Activated effector memory CD4-positive, alpha-beta T cell treated with Interleukin-2 at 50 U/mL for 16 hours (primary cell): ENCODE measurements at places on chromosomes 4 and X.

DNA sequence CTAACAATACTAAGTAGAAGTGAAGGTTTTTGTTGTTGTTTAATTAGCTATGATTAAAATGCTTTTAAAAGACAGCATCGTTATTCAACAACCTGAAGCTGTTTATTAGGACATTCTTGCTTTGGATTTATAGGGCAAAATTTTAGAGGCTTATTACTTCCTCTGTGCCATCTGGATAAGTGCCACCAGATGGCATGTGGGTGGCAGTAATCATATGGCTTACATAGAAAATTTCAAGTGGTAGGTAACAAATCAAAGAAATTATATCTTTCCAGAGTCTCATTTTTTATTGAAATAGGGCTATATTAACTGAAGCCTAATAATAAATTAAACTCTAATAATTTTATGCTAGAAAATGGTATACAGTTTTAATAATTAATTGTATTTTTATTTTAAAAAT is 83.3 kb upstream of the HTR2C start:
- DNase-seq = no peak

DNA sequence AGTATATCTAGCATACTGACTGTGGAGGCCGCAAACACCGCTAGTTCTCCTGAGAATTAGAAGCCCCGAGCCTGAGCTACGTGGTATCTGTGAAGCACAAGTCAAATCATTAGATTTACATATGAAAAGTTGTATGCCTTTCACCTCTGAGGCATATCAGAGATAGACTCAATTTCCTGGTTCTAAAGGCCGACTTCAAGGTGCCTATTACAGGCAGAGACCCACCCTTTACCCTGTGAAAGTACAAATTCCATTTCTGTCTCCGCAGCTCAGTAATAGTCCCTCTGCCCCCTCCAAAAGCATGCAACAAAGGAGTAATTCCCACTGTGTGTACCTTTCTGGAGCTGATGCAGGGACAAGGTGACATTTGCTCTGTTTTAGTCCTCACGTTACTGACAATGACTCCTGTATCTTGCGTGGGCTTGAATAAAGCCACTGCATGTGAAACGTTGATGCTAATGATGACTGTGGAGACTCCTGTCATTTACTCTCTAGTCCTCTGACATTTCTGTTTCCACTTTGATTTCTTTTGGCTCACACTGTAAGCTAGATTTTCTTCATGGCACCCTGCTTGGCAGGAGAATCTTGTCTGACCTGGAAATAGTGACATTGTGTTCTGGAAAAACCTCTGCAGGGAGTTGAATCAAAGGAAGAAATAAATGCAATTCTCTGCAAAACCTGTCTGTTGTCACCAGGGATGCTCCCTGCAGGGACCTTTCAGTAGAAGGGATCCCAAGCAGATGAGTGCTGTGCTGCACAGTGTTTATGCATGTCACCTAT is 273.2 kb upstream of the EMCN start:
- DNase-seq = no peak

- DNase-seq = no peak
Observed at GRCh38 chr4:1472911-1473518, 66.8 kb upstream of the NKX1-1 start.

DNA sequence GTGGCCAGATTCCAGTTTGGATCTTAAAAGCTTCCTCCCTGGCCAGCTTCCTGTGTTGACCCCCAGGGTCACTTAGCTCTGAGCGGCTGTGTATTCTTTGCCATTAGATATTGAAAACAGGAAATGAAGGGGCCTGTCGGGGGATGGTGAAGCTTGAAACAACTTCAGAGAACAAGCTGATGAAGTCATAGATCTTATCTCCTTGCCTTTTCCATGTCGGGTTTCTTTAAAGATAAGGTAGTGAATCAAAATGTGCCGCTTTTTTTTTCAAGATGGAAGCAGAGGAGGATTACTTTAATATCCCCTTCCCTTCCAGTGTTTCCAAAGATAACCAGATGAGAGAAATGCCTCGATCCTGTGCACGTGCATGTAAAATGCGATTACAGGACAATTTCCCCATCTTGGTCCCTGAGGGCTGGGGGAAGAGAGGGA is 508.5 kb downstream of the MID1IP1 start:
- DNase-seq = peak; percentile 16

DNA sequence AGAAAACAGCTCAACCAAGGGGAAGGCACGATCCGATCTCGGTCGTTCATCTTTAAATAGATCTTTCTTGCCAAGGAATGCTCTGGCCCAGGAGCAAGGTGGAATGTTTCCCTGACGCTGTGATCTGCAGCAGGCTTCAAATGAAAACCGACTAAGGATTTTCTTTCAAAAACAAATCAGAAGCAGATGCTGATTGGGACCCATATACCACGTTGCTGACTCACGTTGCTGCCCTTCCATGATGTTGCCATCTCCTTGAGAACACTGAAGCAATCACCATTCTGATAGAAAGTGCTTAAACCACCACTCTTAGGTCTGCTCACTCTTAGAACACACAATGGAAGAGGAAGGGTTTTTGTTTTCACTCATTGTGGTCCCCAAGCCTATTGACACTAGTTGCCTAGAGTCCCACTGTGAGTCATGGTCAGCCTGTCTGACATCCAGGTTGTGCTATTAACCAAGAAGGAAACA is 26.1 kb downstream of the LAMTOR3 start:
- DNase-seq = no peak

- no peak for DNase-seq
Observed at GRCh38 chr4:169765835-169766234, 8.1 kb upstream of the HPF1 start.

DNA sequence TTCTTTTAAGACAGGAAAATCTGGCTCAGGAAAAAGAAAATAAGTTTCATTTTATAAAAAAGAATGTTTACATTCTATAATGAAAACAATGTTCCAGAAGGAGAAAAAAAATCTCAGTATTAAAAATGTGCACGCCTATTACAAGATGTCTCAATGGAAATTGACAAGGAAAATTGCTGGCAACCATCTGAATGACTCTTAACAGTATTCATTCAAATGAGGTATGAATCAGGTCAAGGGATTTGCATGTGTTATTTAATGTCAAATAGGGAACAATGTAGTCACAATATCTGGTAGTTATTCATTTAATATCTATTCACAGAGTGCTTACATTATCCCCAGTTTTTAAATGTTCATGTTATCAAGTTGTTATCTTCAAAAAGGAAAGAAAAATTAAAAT is 208.4 kb upstream of the TRAM1L1 start:
- DNase-seq = no peak

- DNase-seq = no peak
Observed at GRCh38 chr4:21946858-21947257, 1.7 kb downstream of the KCNIP4 start.

DNA sequence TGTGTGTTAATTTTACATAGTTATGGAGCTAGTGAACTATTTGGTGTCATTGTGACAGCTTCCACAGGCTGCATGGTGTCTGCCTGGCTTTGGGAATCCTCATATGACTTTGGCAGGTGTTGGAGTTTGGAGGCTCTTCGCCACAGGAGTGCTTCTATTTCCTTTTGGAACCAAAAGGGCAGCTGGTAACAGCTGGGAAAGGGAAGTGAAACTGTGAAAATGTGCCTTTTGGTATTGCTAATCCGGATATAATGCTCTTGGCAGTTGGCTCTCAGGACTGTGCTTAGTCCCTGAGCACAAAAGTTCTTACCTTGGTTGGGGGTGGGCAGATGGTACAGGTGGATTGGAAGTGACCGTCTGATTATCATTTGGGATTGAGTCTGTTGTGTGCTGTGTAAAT is 18.1 kb downstream of the OFD1 start:
- DNase-seq = no peak

DNA sequence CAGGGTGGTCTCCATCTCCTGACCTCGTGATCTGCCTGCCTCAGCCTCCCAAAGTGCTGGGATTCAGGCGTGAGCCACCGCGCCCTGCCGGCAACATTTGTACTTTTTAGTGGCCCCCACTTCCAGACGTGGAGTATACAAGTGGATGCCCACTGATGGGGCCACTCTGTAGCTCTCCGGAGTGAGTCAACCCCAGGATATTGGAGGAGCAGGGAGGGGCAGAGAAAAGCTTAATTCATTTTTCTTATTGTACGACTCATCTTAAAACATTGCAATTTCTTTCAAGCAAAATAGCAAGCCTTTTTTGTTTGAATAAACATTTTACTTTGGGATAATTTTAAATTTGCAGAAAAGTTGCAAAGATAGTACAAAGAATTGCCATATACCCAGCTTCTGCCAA is 34.6 kb downstream of the FAM9C start:
- DNase-seq = no peak

DNA sequence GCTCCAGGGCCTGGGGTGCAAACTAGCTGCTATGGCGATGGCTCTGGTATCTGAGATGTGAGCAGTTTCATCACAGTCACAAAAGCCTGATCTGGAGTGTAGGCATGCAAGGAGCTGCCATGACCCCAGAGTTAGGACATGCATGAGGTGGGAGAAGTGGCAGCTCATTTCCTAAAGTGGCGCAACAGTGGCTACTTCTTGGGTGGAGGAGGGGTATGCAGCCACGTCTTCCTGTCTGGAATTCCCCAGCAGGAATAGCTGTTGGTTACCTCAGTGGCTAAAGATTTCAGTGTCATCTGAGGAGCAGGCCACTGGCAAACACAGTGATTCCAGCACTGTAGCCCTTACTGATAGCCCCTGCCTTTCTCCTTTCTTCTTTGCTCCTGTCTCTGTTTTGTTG is 1382.5 kb downstream of the C4orf33 start:
- no peak for DNase-seq

DNA sequence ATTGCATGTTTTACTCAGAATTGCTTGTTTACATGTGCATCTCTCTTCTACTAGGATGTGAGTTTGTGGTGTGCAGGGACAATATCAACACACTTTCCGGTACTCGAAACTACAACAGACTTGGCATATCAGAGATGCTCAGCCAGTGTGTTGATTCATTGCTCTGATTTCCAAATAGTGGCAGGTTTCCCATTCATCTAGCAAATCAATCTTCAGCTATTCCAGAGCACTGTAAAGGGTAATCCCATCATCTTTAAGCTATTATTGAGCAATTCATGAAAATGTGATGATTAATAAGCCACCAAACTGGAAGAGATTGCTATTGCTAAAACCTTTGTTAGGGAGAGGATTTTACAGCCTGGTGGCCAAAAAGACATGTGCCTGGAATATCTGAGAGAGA is 574.2 kb upstream of the CPEB2 start:
- no peak for DNase-seq

DNA sequence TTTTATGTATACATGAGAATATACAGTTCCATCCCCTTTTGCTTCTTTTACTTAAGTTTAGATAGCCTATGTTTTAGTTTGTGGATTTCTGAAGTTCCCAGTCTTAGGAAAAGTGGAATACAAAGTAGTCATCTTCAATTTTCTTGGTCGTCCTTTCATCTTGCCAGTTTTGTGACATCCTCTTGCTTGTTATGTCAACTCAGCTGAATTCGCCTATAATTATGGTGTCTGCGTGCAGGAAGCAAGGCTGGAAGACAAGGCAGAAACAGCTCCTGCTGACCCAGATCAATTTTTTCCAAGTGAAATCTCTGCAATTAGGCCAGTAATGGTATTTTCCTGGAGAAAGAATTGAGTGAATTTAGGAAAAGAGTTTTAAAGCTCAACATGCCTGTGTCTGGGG is 28.1 kb upstream of the NYX start:
- no peak for DNase-seq

DNA sequence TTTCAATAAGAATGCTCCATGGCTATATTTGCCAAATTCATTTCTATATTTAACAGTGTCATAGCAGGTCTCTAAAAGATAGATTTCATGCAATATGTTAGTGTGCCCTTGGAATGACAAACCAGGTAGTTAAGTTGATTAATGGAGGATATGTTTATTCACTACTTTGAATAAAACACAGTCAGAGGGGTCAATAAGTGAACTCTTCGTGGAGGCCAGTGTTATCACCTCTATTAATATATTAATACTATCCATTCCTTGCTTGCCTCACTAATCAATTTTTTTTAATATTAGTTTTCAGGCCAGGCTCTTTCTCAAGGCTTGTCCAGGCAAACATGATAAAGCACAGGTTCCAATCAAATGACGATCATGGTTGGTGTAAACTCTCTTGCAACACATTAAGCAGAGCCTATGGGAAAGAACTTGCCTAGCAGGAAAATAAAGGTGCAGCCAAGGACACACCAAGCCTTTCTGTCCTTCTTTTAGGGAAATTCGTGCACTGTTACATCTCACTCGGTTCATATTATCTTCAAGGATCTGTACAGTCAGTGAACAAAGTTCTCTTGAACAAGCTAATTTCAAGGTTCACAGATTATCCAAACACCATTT is 144.7 kb downstream of the DCK start:
- DNase-seq = no peak

DNA sequence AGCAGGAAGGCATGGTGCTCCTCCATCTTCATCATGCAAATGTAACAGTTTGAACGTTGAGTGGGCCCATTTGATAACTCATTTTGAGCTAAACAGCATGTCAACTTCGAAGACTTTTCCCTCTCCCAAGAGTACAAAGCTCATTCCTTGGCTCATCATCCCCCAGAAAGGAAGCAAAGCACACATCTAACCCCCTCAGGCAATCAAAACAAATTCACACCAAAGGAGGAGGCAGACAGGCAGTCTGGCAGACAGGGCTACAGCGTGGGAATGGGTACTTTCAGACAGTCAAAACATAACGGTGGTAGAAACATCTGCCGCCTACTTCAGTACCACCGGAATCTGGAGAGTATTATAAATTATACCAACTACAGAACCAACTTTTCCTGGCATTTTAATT is 81.7 kb downstream of the PCDH19 start:
- DNase-seq = no peak

DNA sequence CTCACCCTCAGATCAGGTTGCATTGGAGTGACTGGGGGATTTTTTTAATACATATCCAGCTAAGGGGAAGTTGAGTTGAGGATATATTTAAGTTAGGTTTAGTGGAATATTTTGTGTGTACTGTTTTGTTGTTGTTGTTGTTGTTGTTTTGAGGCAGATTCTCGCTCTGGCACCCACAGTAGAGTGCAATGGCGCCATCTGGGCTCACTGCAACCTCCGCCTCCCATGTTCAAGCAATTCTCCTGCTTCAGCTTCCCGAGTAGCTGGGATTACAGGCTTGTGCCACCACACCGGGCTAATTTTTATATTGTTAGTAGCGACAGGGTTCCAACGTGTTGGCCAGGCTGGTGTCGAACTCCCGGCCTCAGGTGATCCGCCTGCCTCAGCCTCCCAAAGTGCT is 38.6 kb upstream of the ATP6AP2 start:
- no peak for DNase-seq

DNA sequence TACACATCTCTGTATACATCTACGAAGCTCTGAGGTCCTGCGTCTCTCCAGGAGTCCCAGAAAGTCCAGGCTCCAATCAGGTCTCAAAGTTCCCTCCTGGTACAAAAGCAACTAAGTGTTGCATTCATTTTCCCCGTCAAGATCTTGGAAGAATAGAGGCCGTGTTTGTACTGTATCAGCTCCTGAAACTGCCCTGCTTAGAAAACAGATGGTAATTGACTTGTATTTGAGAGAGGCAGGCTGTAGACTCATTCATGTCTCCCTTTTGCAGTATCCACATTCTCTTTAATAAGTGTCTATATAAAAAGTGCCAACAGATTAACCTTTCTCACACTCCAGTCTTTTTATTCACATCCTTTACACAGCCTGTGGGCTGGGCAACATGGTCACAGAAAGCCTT is 91.7 kb downstream of the HPGD start:
- DNase-seq = no peak
